CD4-positive, alpha-beta T cell treated with Interleukin-4 for 4 hours (primary cell): ENCODE measurements at places on chromosomes 5 and 9.

DNA sequence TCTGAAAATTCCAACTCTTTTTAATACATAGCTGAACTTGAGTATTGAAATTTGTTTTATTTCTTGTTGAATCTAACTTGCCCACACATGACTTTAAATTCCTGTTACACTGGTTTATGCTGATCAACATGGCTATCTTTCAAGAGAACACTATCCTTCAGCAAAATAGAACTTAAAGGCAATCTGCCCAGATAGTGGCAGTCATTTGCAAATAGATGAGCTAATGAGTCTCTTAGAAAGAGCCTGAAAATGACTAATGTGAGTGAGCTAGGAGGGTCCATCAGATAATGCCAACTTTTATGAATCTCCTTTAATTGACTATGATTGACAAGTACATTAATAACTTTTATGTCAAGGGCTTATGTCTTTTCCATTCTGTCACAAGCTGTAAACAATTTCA is 1360.8 kb upstream of the C9orf72 start:
- DNase-seq = no peak

- no peak for DNase-seq
Observed at GRCh38 chr5:18984559-18985080, 1003.4 kb downstream of the CDH18 start.

DNA sequence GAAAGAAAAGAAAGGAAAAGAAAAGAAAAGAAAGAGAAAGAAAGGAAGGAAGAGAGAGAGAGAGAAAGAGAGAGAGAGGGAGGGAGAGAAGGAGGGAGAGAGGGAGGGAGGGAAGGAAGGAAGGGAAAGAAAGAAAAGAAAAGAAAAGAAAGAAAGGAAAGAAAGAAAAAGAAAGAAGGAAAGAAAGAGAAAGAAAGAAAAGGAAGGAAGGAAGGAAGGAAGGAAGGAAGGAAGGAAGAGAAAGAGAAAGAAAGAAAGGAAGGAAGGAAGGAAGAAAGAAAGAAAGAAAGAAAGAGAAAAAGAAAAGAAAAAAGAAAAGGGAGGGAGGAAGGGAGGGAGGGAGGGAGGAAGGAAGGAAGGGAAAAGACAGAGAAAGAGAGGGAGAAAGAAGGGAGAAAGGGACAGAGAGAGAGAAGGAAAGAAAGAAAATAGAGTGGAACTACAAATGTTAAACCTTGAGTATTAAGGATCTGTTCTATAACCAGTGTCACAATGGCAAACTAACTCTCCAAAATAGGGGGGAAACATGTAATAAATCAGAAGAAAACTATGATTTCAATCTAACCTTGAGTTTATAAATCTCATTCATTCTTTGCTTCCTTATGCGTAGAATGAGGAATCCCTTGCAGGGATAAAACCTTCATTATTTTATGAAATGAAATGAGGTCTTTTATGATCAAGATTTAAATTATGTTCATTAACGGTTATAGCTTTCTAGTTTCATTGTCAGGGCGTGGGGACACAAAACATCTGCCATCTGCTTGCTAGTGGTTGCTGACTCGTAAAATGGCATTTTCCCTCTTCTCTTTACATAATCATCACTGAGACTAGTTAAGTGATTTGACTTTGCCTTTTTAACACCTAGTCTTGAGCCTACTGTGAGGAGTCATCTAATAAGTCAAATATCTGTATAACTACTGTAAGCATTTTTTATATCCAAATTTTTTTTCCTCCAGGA is 40.7 kb upstream of the RAD23B start:
- no peak for DNase-seq

GRCh38 chr5:106017243-106017857 is 1653.4 kb downstream of the EFNA5 start:
- DNase-seq = no peak

GRCh38 chr5:177447611-177448243 is 1.1 kb downstream of the PRR7 start:
- DNase-seq = no peak

DNA sequence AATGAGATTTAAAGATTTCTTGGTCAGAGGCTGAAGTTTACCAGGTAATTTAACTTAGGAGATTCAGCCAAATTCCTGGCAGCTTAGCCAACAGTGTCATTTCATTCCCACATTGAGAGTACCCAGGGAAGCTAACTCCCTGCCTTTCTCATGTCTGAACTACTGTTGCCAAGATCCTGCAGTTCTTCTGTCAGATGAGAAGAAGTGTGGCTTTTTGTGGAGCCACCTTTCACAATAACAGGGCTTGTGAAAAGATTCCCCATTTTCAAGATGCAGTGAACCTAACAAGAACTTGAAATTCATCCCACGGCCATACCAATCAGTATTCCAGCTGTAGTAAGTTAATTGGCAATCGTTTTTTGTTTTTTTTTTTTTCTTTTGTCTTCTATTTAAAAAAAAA is 176.4 kb downstream of the XRCC4 start:
- no peak for DNase-seq

DNA sequence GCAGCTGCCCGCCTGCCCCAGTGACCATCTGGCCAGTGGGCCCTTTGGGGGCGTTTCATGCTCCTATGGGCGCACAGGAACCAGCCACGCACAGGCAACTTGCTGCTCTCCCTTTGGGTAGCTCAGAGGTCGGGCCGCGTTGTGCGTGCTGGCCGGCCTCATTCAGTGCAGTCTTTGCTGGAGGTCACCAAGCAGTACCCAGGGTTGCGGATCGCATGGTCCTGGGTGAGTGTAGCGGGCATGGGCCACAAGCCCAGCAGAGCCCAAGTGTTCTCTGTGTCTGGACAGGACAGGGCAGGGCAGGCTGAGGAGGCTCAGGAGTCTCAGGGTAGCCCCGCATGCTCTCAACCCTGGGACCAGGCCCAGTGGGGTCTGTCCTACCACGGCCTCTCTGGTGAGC is 9.9 kb upstream of the MRNIP start:
- no peak for DNase-seq

DNA sequence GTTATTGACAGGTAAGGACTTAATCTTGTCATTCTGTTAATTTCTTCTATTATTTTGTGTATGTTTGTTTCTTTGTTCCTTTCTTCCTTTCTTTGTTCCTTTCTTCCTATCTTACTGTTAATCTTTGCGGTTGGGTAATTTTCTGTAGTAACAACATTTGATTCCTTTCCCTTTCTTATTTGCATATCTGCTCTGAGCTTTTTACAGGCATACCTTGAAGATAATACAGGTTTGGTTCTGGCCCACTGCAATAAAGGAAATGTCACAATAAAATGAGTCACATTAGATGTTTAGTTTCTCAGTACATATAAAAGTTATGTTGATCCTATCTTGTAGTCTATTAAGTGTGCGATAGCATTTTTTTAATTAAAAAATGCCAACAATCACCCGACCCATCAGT is 440.7 kb downstream of the NFIB start:
- no peak for DNase-seq

- DNase-seq = no peak
Observed at GRCh38 chr5:91840412-91840811, 457.3 kb upstream of the ARRDC3 start.

DNA sequence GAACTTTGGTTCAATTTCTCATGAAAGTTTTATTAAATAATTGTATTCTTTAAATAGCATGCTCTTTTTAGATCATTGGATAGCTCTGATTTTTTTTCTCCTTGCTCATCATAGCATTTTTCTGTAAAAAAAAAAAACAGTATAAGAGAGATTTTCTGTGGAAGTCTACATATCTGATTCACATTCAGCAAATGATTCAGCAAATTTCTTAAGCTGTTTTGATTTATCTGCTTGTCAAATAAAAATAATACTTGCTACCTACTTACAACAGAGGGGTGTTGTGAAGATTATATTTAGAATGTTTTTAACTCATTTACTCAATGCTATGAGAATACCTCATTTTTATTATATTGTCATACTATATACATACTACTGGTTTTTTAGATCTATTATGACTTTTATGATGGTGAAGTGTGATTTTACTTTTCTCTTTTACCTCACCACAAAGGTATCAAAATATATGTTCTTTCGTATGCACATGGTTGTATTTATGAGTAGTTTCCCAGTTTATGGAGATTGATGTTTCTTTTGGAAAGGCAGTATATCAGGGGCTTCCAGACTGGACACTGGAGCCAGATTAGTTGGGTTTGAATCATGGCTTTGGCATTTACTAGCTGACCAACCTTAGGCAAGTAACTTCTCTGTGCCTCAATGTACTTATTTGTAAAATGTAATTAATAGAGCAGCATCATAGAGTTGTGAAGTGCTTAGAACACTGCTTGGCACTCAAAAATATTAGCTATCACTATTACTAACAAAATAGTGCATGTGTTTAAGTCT is 25.5 kb downstream of the TNPO1 start:
- DNase-seq = no peak

DNA sequence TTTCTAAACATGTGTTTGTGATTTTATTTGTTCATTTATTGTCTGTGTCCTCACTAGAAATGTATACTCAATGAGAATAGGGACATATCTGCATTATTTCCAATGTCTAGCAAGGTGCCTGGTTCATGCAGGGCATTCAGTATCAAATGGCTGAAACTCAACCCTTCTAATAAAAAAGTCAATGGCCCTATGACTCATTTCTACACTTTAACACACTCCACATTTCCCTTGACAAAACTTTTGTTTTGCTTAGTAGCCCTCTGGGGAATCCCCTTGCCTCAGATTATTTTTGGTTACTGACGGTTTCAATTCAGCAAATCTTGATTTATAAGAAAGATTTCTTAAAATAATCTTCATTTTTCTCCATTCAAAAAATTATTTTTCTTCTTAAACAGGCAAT is 206.0 kb upstream of the DMRTA1 start:
- DNase-seq = peak; percentile 48

- DNase-seq = no peak
Observed at GRCh38 chr9:112894041-112894440, 3.4 kb upstream of the SLC46A2 start.

DNA sequence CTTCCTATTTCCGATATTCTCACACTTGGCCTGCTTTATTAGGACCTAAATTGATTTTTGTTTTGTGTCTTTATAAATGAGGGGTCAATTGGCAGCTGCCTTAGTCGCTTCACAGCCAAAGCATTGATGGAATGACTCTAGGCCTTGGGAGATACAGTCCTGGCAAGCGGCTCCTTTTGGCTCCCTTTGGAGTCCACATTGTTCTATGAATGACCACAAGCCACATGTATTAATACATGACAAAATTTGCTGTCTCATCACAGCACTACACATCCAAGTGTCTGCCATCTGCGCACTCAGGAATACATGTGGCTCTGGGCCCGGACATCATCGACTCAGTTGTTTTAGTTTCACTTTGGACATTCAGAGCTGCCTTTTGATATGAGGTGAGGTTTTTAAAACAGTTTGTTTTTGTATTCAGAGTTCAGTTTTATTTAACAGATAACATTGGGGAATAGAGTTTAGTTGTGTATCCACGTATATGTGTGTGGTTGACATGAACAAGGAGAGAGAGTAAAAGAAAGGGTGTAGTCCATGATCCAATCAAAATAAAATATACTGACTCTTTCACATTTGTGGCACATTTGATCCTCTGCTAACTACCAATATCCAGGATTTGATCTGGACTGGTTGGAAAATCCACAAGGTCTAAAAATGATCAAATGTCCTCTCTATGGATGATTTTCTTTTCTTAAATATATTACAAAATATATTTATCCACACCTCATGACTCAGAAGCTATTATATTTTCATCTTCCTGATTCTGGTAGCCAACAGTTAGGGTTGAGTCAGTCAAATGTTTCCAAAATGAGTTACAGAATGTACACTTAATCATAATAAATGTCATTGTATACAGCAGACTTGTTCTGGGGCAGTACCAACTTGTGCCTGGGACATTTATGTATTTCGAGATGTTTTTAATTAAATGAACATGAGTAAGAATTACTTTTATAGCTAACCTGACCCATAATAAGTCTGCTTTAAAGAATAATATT is 114.0 kb upstream of the MTAP start:
- no peak for DNase-seq

GRCh38 chr9:29657821-29658220 is 2084.5 kb upstream of the C9orf72 start:
- no peak for DNase-seq

DNA sequence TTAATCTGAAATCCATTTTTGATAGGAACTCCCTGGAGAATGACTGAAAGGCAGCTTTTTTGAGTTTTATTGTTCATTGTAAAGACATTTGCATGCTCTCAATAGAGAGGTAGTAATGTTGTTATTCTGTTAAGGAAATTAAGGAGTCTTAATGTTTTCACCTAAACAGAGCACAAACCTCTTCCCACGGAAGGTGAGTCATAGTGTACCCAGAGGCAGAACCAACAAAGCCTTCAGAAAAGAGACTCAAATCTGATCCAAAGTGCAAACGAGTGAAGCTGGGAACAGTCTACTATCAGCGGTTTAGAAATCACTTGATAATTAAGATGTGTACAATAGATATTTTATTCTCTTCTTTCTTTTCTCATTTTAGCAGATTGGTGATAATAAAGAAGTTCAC is 470.5 kb downstream of the PLK2 start:
- DNase-seq = no peak

GRCh38 chr9:98658951-98659351 is 49.8 kb downstream of the GABBR2 start:
- no peak for DNase-seq

DNA sequence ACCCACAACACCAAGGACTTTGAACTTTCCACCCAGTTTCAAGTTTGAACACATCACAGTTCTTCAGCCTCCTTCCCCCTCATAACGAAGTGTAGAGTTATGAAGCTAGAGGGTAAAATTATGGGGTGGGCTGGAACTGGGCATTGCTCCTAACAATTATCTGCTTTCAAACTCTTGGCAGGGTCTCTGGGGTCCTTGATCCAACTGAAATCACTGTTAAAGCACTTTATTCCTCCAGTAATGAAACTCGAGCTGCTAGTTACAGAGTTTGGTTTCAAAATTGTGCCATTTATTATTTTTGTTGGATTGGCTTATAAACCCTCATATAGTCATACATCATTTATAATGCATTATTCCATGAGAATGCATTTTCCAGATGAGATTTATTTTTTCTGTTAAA is 158.5 kb downstream of the RGS3 start:
- no peak for DNase-seq

- DNase-seq = no peak
Observed at GRCh38 chr5:27962198-27962597, 923.8 kb upstream of the CDH9 start.

- no peak for DNase-seq
Observed at GRCh38 chr5:136740228-136740627, 374.9 kb upstream of the TRPC7 start.

- DNase-seq = peak; percentile 16
Observed at GRCh38 chr5:148186248-148187003, 16.4 kb upstream of the SPINK6 start.

GRCh38 chr5:60896991-60897390 is 47.9 kb downstream of the ERCC8 start:
- no peak for DNase-seq

GRCh38 chr9:124657516-124657915 is 113.6 kb downstream of the NR6A1 start:
- no peak for DNase-seq

GRCh38 chr5:150731669-150732242 is 27.1 kb downstream of the DCTN4 start:
- DNase-seq = no peak

DNA sequence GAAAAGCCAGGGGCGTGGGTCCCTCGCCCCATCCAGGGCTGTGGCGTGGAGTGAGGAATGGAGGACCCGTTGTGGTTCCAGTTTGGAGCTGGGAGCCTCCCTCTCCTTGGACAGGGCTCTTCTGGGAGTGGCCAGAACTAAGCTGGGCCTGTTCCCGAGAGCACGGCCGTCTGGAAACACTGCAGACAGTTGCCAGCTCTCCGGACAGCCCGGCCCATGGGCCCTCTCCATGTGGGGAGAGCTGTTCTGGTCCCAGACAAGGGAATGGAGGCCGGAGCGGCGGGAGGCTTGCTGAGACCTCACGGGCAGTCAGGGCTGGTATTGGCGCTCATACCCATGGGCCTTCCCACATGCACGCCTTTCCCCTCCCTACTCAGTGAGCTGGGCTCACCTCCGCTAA is 45.2 kb upstream of the FCN2 start:
- DNase-seq = no peak
